H4 (cell line): ENCODE measurements at places on chromosomes 13 and 19.
A peak's percentile ranks its signal among the peaks of the same experiment; 100 is the strongest.

GRCh38 chr13:72808917-72809500 is 27.1 kb downstream of the PIBF1 start:
- DNase-seq: no peak

DNA sequence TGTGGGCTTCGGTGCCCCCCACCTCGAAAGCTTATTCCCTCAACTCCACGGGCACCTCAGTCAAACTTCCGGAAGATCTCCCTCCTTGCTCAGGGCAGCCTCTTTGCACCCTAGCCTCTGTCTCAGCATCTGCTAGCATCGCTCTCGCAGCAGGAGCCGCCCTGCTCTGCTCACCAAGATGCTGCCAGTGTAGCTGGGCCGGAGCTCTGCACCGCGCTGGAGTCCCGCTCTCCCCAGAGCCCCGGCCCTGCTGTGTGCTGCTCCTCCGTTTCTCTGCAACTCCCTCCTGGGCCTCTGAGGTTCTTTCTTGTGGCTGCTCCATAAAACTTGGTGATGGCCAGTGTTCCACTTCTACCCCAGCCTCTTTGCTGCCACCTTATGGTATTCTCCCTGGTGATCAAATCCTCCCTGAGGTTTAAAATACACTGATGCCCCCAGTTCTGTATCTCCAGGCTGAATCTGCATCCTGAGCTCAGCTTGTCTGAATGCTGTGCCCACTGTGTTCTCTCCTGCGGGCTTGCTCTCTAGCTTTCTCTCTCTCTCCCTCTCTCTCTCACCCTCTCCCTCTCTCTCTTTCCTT is 198.0 kb downstream of the UQCRFS1 start:
- no peak for DNase-seq

DNA sequence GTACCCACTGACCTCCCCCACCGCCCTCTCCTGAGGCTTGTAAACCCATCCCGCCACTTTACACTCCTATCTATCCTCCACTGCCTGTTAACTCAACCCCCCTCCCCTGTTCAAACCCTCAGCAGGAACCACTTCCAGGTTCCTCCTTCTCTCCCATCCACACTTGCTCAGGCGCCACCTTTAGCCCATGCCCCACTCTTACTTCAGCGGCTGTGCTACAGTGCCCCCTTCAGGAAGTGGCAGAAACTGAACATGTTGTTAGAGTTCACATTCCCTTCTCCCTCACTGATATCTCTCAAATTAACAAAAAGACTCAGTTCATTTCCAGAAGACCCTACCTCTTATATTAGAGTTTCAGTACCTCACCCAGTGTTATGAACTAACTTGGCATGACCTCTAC is 49.4 kb downstream of the ZNF91 start:
- no peak for DNase-seq

GRCh38 chr13:22893204-22893603 is 287.6 kb upstream of the SGCG start:
- DNase-seq: no peak

GRCh38 chr13:25683056-25683455 is 311.3 kb downstream of the ATP8A2 start:
- DNase-seq: no peak

DNA sequence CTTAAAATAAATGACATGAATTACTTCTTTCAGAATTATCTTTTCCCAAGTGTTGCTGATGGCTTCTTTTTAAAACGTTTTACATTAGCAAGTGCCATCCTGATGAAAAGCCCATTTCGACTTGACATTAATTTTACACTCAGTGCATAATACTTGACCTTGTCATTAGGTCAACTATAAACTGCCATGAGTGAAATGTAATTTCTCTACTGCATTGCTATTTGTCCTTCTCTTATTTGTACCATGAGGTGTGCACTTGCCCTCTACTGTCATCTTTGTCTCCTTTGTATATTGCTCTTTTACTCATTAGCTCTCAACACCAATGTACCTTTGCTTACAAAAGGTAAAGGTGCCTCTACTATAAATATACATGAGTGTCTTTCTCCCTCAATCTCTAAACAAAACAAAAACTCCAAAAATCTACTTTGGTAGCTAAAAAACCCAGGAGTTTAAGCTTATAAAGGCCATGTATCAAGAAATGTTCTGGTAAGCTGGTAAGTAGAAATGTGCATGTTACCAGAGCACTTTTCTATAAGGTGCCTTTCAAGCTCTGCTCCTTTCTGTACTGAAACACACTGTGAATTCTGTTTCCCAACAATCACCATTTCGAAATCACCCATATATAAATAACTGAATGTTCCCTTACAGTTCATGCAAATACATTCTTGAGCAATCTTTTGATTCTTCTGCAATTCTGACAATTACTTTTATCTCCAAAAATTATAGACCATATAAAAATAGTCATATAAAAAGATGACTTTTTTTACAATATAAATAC is 351.4 kb downstream of the SLITRK5 start:
- no peak for DNase-seq

DNA sequence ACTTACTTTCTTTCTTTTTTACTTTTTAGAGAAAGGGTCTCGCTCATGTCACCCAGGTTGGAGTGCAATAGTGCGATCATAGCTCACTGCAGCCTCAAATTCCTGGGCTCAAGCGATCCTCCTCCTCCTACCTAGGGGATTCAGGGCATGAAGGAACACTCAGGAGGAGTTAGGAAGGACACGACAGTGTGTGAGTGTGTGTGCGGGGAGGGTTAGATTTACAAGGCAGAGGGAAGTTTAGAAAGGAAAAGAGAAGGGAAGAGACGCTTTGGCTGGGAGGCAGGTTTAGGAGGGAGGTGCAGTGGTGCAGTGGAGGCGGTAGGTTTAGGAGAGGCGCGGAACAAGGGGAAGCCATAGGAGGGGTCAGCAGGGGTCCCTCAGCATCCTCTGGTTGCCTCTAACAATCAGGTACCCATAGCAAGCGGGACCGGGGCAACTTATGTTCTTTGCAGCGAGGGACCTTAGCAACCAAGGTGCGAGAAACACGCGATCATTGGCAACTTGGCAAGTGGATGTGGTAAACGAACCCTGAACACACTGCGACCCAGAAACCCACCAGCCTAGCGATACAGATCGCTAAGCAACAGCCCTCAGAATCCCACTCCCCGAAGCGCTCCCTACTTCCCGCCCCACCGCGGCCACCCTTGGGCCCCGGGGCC is 501 bp downstream of the SIRT2 start:
- DNase-seq: no peak

DNA sequence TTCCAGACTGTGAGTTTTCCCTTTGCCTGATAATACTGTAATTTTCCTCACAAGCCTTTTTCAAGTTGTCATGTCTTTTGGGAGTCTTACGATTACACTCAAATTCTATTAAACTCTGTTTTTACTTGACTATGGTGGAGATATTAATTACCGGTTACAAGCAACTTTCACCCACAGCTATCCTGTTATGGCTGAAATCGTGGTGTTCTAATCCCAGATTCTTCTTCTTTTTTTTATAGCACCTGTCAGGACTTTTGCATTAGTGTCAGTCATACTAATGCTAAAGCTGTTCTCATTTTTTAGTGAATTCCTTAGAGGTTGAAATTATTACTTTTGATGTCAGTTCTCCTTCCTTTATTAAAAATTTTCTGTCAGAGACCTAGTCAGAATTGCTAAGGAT is 187.8 kb upstream of the CSNK1A1L start:
- no peak for DNase-seq

- no peak for DNase-seq
These were observed 98.0 kb downstream of the EDNRB start for GRCh38 chr13:77820431-77821149.

GRCh38 chr13:30722361-30722760 is 13.0 kb upstream of the ALOX5AP start:
- DNase-seq: no peak

GRCh38 chr13:94268661-94269060 is 210.8 kb downstream of the DCT start:
- no peak for DNase-seq

DNA sequence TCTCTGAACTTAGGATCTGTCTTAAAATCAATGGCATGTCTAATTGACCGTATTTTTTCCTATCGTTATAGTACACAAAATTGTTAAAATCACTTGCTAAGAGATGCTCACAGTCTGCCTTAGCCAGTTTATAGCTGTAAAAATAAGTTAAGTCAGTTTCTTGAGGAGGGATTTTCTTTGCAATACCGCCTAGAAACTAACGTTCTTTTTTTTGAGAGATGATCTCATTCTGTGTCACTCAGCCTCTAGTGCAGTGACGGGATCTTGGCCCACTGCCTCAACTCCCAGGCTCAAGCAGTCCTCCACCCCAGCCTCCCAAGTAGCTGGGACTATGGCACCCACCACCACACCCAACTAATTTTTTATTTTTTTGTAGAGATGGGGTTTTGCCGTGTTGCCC is 4.4 kb downstream of the CKAP2 start:
- DNase-seq: no peak

DNA sequence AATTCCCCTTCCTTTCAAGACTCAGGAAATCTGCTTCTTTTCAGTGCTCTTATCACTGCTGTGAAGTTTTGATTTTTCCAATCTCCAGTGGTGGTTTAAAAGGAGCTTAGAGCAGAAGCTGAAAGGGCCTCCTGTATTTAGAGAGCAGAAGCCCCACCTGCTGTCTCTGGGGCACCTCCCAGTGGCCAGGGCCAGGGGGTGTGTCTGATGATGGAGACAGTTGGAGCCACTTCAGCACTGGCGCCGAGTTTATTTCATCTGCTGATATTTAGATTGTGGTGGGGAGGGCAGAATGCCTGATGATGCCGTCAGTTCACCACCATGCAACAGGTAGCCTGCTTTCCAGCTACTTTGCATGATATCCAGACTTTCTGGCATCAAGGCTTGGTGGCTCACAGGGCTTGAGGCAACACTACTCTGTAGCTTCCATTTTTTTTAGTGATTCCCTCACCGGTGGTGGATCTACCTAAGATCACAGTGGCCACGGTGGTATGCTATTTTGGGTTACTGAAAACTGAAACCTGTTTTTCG is 371.9 kb downstream of the KCNRG start:
- DNase-seq: peak; percentile 57
